ENCODE measurements at places on chromosomes 12 and 14.

DNA sequence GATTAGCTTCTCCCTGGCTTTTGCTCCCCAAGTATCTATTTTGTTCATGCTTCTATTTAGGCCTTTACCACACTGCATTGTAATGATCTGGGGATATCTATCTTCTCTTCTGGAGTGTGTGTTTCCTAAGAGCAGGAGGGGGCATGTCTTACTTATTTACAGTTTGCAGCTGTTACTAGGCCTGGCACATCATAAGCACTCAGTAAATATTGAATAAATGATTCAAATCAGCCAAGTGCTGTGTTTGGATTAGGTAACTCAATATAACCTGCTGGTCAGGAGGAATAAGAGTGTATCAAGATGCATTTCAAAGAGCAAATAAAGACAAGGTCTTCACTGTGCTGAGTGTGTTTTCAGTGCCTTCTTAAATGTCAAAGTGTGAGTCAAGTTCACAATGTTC is 186.1 kb downstream of the FOXG1 start:
- no peak for DNase-seq

DNA sequence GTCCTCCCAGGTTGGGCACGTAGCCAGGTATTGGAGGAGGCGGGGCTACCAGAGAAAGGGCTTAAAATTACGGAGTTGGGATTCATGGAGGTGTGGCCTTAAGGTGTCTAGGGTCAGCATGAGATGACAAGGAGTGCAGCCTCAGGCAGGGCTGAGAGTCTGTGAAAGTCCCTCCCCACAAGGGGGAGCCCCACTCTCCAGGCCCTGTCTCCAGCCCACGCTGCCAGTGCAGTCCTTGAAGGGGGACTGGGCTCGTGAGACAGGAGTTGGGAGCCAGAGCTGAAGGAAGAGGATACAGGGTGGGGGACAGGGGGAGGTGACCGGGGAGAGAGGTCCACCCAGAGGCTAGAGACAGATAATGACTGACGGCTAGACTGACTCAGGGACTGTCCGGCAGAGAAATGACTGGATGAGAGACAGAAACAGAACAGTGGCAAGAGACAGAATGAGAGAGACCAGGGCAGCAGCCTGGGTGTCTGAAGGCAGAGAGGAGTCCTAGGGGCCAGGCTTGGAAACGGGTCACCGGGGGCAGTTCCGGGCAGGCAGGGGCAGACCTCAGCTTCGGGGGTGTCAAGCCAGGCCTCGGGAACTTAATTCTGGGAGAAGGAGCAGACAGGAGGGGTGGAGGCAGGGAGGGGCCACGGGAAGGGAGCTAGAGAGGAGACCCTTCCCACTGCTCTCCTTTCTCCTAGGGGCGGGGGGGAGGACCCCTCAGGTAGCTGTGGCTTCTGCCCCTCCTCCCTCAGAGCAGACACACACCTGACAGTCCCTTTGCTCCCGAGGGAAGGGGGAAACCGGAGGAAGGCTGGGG is 970 bp downstream of the CDH24 start:
- peak; percentile 49 for DNase-seq

- no peak for DNase-seq
Measured at GRCh38 chr12:47987411-47988072, 16.7 kb downstream of the COL2A1 start.

- DNase-seq, result no peak
Measured at GRCh38 chr14:53408175-53408879, 255.2 kb upstream of the DDHD1 start.

GRCh38 chr14:102511538-102511937 is 2.0 kb upstream of the ANKRD9 start:
- DNase-seq, result no peak

DNA sequence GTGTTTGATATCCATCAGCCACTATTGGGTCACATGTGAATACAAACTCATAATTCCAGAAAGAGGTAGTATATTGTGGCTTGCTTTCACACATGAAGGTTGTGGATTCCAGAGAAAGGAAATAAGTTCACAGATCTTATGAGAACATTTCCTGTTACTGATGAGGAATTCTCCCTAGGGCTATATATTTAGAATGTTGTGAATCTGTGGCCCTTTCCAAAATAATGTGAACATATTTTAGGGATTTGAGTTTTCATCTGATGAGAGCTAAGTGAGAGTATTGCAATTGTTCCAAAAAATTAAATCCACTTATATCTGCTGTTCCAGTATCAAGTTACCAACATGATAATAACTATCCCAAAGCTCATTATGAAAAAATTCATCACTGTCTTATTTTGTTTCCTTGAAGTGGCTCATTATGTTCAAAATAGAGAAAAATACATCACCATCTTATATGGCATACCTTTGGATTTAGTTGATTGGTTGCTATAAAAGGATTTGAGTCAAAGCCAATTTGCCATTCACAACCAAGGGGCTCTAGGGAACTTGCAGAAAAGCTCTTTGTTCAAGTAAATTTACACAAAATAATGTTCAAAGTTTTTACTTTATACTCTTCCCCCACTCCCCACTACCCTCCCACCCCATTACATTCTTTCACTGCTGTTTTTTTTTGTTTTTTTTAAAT is 76.3 kb downstream of the MYRFL start:
- no peak for DNase-seq

- no peak for DNase-seq
Measured at GRCh38 chr12:49702009-49702408, 5.2 kb downstream of the FMNL3 start.
